HL-60 (cell line): ENCODE measurements at places on chromosomes 7 and 10.

DNA sequence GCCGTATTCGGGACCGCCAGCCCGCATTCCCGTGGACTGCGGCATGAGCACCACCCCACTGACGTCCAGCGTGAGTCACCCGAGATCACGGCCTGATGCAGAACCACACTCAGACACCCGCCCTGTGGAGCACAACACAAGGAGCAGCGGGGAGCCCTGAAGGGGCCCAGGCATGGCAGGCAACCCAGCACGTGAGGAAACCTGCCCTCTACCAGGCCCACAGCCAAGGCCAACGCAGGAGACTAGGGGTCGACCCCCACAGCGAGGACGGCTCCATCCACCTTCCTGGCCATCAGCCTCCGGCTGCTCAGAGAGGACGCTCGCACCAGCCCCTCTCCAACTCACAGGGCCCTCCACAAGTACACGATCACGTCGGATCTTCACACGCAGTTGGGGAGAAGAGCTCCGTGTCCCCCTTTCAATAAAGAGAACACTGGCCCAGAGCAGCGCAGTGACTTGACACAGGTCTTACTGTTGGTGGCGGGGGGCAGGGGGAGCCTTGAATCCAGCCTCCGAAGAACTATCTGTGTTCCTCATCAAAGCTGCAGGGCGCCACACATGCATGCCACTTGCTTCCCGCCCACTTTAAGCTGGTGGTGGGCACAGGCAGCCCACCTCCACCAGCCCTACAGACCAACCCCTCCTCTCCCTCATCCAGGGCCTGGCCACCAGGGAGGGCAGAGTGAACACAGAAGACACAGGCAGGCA, 22.0 kb downstream of the MAD1L1 start:
- DNase-seq: no peak

GRCh38 chr7:19390795-19391194, 245.6 kb upstream of the FERD3L start:
- no peak for DNase-seq

DNA sequence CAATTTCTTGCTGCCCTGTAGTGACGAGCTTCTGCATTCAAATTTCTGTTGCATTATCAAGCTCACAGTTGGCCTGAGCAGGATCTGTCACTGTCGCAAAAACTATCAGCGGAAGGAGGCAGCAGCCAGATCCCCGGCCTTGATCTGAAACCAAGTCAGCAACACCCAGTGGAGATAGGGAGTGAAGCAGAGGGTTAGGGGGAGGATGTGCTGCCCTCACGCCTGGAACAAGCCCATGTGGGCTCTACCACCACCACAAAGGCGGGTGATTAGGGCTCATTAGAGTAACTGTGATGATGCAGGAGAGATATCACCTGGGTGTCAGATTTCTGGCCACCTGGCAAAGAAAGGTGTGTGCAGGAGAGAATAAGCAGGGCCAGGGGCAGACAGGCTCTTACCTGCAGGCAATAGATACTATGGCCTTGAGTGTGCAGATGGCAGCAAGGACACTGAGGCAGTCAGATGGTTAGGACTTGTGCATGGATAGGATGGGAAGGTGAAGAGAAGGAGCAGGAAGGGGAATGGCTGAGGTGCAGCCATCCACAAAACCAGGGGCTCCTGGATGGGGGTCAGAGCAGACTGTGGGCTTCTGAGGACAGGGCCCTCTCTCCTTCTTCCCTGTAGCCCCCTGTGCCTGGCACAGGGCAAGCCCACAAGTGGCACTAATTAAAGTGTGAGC, 417.3 kb downstream of the RPS24 start:
- DNase-seq: no peak

- no peak for DNase-seq
These were observed 54.5 kb downstream of the WDFY4 start for GRCh38 chr10:48739170-48739569.

DNA sequence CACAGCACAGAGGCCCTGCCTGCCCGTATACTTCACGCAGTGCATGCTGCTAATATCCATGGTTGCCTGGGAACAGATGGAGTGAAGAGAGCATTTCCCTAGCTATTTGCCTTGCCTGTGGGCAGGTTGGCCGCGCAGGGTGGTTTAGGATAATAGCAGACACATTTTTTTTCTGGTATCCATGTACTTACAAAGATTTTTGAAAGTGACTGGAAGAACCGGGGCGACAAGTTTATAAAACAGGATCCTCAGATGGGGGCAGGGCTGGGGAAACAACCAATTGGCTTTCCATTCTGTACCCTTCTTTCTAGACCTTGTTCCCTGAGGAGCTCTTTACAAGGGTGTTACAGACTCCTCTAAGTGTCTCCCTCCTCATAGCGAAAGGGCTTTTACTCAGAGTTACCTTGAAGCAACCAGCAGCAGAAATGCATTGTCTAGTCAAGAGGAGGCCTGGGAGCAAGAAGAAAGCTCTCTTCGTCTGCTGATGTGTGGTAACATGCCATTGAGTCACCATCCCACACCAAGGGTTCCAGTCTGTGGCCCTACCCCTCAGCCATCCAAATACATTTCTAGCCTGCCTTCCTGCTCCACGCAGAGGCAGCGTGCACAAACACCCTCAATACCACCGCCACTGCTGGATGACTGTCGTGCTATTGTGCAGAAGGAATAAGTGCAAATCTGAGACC, 31.5 kb downstream of the MTURN start:
- DNase-seq: peak; percentile 44

DNA sequence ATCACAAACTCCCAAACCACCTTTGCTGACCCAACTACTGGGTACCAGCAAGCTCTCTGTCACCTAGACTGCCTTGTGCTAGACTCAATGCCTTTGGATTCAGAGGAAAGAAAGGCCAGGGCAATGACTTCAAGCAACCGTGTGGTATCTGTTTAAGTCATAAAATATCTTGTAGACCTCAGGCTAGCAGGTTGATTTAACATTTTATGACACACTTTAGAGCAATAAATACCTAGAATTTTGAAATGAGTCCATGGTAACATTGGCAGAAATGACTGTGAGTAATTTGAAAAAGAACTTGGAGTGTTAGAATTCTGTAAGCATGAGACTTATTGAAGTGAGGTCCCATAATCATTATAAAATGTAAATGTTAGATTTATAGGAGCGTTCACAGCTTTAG, 87.2 kb downstream of the TWIST1 start:
- DNase-seq: no peak

DNA sequence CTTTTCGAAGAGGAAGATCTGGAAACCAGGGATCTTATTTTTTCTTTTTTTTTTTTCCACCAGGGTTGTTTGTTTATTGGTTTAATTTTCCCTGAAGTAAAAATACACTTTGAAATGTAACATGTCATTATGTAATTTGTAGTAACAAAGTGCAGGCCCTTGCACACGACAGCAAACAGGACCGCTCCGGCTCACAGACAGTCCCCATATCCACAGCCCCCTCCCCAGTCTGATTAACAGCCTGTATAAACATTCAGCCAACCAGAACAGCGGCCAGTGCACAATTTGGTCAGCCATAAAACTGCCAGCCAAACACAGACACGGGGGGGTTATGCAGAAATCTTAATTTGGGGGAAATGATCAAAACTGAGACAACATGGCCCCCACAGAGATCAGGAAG, 431.6 kb upstream of the NPVF start:
- DNase-seq: no peak

DNA sequence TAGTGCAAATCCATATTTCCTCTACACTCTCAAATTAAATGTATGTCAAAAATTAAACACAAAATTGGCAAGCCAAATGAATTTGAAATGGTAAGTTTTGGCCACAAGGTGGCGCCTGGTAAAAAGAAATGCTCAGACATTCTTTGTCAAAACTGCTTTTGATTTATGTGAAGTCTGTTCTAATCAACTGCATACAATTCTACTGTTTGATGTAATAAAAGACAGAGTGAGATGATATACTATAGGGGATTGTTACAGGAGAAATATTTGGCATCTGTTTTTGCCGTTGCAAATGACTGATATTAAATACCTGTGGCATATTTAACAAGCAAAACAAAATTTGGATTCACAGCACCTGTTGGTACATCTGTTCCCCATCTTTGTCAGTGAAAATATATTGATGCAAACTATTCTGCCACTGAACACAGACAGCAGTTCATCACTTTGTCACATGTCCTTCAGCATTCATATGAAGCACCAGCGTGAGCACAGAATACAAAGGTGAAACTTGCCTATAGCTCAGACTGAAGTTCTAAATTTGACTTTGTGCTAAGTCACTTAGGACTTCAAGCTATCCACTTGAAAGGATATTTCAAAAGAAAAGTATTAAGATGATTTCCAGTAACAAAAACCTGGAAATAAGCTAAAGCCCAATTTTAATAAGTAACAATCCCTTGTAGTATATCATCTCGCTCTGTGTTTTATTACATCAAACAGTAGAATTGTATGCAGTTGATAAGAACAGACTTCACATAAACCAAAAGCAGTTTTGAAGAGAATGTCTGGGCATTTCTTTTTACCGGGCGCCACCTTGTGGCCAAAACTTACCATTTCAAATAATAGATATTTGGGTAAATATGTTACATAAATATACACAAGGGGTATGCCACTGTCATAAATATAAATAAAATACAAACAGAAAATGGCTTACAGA, 10.2 kb upstream of the CH25H start:
- DNase-seq: no peak

DNA sequence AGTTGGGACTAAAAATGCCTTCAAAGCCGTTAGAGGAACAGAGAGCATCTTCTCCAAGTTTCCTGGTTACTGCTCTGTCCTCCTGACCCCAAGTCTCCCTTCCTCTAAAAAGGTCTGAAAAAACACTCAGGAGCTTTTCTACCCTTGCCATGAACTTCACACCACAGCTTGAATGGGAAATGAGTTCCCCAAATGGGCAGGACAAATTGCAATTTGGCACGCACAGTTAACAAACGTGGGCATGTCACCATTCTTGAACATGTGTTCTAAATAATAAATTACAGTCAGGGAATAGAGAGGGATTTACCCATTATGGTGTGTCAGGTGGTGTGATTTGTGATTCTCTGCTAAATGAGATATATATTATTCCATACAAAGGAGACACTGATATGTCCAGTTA, 91.2 kb upstream of the WNT16 start:
- no peak for DNase-seq

DNA sequence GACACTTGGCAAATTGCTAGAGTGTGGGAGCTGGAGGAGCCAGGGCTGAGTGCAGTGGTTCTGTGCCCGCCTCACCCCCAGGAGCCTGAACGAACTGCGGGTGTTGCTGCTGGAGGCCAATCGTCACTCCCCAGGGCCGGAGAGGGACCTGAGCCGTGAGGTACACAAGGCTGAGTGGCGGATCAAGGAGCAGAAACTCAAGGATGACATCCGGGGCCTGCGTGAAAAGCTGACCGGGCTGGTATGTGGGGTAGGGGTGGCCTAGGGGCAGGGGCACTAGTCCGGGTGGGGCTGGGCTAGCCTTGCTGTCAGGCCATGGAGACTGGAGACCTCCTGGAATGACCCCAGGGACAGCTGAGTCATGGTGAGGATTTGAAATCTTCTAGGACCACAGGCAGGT, 56.7 kb upstream of the GTF2IRD1 start:
- DNase-seq: no peak

- peak; percentile 48 for DNase-seq
These were observed 65.3 kb downstream of the OR13A1 start for GRCh38 chr10:45249978-45250693.

DNA sequence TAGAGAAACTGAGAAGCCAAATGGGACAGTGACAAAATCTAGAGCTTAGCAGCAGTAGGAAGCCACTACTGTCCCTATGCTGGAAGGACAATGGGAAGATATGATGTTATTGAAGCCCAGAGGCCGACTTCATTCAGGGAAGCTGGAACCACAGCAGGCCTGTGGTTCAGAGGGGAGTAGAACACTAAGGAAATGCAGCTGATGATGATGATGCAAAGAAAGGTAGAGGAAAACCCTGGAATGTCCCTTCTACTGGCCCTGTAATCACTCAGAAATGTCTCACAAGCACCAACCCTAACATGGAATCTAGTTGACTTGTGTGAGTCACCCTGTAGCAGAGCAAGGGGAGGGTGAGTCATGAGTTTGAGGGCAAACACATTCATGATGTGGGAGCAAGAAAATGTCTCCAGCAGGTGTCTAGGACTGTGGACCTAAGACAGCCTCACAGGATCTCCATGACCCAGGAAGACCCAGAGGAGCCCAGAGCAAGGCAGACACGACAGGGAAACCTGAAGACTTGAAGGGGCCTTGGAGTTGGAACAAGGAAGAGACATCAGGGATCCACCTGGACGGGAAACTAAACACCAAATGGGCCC, 37.0 kb upstream of the LRRC17 start:
- DNase-seq: no peak

- no peak for DNase-seq
These were observed 184.2 kb upstream of the STEAP4 start for GRCh38 chr7:88490874-88491273.

- DNase-seq: no peak
These were observed 272.7 kb downstream of the KLF6 start for GRCh38 chr10:3512263-3512662.

DNA sequence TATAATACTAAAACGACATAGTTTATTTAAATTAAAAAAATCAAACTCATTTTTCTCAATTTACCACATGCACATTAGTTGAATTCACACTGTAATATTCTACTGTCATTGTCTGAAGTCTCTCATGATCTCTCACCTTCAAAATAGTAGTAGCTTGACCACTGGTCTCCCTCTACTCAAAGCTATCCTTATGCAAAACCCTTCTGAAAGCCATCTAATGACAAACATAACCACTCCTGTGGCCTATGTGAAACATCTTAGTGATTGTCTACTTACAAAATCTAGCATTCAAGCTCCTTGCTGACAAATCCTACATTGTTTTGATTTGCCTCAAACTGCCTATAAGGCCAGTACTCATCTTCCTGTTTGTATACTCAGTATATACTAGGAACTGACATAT, 606.0 kb upstream of the GHITM start:
- DNase-seq: no peak

GRCh38 chr10:116931806-116932205, 73.2 kb downstream of the SHTN1 start:
- no peak for DNase-seq

DNA sequence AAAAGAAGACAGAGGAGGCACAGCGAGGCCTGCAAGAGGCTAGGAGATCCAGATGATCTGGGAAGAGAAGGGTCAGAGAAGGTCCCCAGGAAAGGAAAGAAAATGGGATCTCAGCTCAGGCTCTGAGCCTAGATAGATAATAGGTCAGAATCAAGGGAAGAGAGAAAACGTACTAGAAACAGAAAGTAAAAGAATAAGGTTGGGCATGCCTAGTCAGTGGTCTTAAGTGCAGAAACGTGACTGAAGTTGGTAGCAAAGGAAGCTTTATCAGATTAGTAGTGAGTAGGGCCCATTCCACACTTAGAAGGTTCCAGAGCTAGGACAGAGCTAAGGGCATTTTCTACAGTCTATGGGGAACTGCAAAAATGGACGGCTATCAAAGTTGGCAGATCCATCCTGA, 84.8 kb upstream of the ASAH2 start:
- no peak for DNase-seq
